Esophagus squamous epithelium (tissue), 5 donors: ENCODE measurements at places on chromosomes 7 and 10.

GRCh38 chr7:75534727-75535307 lies 42.7 kb downstream of the SPDYE5 start:
- DNase-seq: no peak

DNA sequence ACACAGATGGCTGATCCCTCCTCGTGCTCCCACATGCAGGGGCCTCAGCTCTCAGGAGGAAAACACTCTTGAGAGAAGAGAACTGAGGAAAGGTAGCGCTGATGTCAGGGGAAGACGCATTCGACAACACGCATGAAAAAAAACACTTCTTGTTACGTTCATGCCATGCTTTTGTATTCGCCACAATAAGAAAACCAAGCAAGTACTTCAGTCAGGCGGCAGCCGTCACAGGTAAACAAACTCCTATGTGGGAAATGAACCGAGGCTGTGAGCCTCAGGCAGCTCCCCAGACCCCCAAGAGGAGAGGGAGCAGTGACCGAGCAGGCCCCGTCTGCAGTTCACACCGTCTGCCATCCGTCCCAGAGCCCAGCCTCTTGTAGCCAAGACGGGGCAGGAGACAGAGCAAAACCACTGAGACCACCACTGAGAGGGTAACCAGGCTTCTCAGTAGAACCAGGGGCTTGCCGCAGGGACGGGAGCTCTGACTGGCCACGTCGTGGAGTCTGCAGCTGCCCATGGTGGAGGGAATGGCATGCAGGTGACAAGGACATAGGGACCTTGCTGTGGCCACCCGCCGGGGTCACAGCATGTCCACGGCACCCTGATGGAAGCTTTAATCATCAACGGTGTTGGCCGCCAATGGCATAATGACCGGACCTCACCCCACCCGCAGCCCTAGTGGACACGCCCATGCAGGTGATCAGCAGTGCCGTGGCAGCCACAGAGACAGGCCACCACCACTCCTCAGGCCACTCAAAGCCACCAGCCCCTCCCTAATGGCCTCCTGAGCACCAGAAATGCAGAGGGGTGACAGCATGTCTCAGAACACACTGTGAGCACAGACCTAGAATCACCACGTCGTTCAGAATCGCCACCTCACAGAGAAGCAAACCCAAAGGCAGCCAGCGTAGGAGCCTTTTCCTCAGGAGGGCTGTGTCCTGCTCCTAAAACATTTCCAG lies 304.3 kb downstream of the PTPRN2 start:
- DNase-seq: no peak

GRCh38 chr10:24844742-24845141 lies 107.7 kb downstream of the PRTFDC1 start:
- no peak for DNase-seq

- no peak for DNase-seq
Observed at GRCh38 chr7:131042269-131043160, 285.2 kb upstream of the MKLN1 start.

- DNase-seq: no peak
Observed at GRCh38 chr7:148773334-148773733, 74.6 kb downstream of the CUL1 start.
